Urinary bladder (tissue), 4 donors: ENCODE measurements at places on chromosomes 12 and 14. TPM values are rescaled to one million over a fixed set of nuclear protein-coding genes. Genes with fewer than 3 reads are reported as not detected.

DNA sequence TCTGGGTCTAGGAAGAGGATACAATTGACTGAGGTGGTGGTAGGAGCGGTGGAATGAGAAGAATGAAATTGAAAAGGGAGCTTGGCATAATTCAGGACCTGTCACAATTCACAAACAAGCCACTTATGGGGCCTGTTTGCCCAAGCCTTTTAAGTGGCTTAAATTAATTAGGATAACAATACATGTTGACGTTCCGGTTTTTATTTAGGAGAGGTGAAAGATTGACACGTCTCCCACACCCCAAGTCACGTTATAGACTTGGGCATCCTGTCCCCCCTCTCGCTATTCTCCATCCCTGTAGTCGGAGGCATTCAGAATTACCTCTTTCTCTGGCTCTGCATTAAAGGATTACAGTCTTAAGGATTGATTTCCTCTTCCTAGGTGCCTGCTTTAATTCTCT lies 954 bp upstream of the CALCOCO1 start:
- no peak for DNase-seq

GRCh38 chr14:65268594-65268993 lies 143.9 kb upstream of the FUT8 start:
- DNase-seq = no peak

DNA sequence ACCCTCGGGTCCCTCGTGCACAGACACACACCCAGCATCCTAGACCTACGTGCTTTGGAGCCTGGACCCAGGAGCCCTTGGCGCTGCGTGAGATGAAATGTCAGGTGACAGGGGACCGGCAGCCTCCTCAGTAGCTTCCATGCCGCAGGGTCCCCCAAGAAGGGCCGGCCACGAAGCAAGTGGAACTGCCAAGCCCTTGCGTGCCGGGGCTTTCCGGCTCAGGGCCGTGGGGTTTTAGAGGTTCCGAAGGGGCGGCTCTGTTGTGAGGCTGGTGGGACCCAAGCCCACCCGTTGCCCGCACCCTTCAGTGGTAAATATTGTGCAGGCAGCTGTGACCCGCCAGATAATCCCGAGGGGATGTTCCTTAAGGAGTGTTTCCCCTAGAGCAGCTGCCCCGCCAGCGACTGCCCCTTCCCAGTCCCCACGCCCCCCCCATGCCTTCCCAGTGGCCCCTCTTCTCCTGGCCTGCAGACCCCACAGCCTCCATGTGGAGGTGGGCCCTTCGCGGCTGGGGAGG lies 133.7 kb downstream of the ADGRD1 start:
- DNase-seq = no peak

- no peak for DNase-seq
These were observed 75.3 kb downstream of the KDM2B start for GRCh38 chr12:121505513-121505912.

The TSPAN8 gene
- 10.2 TPM for total RNA-seq

DNA sequence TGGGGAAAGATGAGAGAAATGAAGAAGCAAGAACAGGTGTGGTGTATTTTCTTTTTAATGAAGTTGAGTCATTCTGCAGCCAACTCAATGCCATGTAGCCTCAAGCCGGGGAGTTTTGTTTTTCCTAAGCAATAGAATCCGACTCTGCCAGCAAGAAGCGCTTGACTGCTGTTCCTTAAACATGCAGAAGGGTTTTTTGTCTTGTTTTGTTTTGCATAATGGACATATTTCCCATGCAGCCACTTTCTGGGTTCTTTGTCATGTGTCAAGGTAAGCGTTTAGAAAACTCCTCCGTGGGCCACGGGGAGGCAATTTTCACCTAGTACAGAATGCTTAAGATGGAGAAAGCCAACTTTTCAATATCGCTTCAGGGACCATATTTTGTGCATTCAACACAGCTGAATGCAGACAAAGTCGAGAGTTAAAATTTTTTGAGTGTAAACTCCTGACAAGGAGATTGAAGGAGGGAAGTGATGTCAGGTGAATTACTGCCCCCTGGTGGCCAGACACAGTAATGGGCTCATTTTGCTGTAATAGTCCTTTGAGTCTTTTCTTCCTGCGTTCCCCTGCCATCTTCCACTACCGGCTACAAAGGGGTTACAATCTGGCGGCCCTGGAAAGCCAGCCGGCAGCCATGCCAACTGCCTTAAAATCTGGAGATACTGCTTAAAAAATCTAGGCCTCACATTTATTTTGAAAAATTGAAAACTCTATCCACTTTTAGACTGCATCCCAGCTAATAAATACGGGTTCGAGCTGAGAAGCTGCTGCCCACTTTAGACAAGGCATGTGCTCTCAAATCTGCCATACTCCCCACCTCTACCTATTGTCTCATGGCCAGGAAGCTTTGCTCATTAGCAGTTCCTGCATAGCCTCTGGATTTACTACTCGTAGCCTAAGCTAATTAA lies 3.2 kb upstream of the FICD start:
- DNase-seq = no peak

DNA sequence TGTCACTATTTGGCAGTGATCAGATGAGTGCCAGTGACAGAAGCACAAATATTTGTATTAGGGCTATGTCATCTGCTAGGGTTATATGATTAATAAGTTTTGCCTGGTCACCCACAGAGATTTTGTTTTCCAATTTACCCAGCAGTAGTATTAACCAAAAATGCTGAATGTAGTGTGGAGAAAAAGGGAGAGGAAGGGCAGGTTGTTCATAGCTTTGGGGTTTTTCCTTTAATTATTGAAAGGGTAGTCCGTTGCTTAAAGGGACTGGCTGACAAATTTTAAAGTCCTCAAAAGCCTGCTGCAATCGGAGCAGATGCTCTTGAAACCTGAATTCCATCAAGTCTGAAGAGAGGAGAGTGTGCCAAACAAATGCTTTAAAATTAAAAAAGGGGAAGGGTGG lies 237.9 kb upstream of the CCDC196 start:
- no peak for DNase-seq

The HCAR3 gene
- 2.9 TPM for total RNA-seq
